ENCODE measurements at places on chromosomes 7 and 10.

- DNase-seq: no peak
Observed at GRCh38 chr7:78299088-78299487, 500.5 kb downstream of the PHTF2 start.

GRCh38 chr10:103828587-103829197, 26.7 kb downstream of the SH3PXD2A start:
- DNase-seq: no peak

DNA sequence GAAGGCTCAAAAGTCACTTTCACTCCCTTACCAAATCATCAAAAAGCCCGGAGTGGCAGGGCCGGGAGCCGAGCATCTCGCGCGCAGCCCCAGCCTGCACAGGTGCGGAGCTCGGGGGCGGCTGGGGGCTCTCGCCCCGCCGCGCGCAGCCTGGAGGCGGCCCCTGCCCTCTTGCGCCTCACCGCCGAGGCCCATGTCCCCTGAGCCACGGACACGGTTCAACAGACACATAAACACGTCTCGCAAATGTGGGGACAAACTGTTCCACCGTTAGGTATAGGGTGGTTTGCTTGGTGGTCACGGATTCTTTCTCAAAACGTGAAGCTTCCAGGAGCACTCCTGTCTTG, 700 bp downstream of the GSAP start:
- no peak for DNase-seq

DNA sequence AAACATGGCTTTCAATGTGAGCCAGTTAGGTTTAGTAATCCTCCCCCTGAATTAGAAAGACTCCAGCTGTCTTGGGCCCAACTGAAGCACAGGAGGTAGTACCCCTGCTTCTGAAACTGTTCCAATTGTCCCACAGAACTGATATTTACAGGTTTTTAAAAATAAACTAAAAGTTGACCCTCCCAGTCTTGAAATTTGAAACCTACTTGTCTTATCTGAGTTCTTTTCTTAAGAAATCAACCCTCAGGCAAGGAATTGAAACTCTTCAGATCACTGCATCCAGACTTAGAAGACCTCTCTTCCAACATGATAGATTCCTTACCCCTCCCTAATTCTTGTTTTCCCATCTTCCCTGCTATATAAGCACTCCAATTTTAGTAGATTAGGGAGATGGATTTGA, 13.3 kb upstream of the ARHGAP21 start:
- DNase-seq: no peak

DNA sequence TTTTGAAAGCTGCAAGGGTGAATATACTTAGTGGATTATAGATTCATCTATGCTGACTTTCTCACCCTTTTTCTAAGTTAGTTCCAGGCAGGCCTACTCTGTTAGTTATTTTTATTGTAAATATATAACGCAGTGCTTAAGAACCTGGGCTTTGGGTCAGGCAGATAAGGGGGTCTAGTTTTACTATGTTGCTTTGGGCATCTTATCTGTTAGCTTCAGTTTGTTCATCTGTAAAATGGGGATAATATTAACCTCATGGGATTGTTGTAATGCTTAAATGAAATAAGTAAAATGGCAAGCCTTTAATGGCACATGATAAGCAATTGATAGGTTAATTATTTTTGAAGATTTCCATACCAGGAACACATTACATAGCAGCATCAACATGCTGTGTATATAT, 79.5 kb downstream of the ST7 start:
- DNase-seq: no peak

GRCh38 chr7:138167222-138167621, 91.0 kb downstream of the AKR1D1 start:
- DNase-seq: no peak

- no peak for DNase-seq
Observed at GRCh38 chr7:39507866-39508551, 58.2 kb upstream of the YAE1 start.

DNA sequence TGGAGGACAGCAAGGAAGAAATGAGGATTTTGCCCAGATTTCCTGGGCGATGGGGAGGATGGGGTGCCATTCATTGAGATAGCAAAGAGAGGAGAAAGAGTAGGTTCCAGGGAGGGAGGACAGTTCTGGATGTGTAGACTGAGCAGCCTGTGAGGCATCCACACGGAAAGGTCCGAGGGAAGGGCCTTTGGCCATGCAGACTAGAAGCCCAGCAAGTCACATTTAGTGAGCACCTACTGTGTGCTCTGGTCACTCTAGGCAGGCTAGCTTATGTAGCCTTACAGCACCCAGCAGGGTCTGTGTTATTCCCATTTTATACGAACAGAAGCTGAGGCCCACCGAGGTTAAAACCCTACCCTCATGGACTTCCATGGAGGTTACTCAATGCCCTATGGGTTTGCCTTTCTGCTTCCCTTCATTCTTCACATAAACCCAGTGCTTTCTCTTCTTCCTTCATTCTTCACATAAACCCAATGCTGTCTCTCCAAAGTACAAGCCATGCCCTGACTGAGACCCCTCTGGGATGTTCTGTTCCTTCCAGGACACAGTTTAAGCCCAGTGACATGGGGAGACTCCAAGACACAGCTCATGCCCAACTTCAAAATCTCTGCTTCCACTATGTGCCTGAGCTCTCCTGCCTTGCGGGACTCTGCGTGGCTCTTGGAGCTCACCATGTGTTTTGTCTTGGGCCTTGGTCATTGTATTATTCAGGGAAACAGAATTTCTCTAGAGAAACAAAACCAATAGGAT, 13.7 kb downstream of the IL2RA start:
- no peak for DNase-seq

- DNase-seq: no peak
Observed at GRCh38 chr10:29317423-29318021, 28.7 kb downstream of the LYZL1 start.

DNA sequence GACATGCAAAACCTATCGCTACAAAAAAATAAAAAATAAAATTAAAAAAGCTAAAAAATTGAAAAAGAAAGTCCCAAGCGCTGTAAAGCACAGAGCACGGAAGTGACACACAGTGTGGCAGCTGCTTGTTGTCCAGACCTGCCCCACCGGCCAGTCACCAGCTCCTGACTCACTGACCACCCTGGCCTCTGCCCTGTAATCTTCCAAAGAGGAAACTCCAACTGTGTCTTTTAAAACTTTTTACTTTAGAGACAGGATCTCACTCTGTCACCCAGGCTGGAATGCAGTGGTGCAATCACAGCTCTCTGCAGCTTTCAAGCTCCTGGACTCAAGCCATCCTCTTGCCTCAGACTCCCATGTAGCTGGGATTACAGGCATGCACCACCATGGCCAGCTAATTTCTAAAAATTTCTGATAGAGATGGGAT, 23.6 kb downstream of the GNA12 start:
- DNase-seq: no peak

DNA sequence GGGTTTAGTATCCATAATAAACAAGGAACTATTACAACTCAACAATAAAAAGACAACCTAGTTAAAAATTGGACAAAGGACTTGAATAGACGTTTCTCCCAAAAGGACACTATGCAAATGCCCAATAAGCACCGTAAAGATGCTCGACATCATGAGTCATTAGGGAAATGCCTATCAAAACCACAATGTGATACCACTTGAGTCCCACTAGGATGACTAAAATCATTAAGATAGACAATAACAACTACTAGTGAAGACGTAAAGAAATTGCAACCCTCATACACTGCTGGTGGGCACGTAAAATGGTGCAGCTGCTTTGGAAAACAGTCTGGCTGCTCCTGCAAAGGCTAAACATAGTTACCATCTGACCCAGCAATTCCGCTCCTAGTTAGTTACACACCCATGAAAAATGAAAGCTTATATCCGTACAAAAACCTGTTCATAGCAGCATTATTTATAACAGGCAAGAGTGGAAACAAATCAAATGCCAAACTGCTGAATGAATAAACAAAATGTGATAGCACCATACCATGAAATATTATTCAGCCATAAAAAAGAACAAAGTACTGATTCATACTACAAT, 17.3 kb downstream of the CCDC3 start:
- no peak for DNase-seq

DNA sequence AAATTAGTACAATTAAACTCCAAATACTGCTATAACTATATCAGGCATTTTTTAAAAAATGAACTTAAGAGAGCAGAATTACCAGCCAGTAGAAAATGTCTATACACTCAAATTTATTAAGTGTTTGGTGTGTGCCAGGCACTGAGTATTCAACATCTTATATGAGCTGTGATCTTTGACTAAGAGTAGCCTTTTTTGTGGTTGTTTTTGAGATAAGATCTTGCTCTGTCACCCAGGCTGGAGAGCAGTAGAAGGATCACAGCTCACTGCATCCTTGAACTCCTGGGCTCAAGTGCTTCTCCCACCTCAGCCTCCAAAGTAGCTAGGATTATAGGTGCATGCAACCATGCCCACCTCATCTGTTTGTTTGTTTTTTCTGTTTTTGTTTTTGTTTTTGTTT, 102.5 kb upstream of the CELF2 start:
- no peak for DNase-seq

DNA sequence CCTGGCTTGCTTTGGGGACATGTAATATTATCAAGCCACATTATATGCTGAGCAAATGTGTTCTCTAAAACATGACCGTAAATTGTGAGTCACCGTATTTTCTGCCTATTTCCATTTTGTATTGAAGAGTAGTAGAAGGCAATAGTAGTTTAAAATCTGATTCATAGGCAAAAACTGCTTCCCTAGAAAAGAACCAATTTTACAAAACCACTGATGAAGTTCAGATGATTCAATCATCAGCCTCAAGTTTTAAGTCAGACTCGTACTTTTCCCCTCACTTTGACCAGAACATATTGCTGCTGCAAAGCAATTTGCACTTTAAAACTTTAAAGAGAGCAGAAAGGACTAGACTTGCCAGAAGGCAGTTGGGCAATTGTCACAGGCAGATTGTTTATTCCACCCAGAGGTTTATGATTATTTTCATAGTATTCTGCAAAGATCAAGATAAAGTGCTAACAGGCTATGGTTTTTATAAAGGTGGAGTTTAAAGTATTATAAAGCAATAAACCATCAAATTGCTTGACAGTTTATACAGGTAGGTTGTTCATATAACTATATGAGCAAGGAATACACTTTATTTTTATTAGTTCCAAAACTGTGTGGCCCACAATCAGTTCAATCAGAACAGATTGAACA, 168.2 kb downstream of the ETV1 start:
- no peak for DNase-seq

DNA sequence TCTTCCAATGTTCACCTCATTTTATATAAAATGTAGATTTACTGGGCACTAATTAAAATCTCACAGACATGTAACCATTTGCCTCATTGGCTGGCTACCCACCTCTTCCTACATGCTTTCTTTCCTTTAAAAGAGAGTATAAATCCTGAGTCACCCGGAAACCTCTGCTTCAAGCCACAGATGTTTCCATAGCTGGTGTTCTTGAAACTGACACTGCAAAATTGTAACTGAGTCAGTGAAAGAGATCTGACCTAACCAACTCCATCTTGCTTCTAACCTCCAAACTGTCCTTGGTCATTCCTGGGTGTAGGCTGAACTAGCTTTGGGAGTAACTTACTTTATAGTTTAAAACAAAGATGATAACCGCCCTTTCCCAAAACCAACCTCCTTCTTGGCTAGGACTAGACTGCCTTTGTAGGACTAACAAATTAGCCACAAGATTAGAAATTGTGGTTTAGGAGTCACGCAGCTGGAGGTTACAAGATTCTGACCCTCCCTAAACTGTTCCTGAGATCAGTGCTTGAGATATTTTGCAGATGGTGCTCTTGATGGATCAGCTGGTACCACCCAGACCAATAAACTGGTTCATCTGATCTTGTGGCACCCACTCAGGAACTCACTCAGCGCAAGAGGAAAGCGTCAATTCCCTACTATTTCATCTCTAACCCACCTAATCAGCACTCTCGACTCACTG, 33.5 kb downstream of the SVOPL start:
- no peak for DNase-seq

- DNase-seq: no peak
Observed at GRCh38 chr7:7098280-7098818, 84.0 kb upstream of the C1GALT1 start.

GRCh38 chr10:114937962-114938855, at the start of gene TRUB1:
Gene TRUB1, plus strand, starts transcription at chr10:114938195. Its CDS starts 59 bp downstream, at chr10:114938254.
- peak; percentile 82 for DNase-seq

GRCh38 chr10:49744924-49745605, 17.1 kb downstream of the OGDHL start:
- no peak for DNase-seq

DNA sequence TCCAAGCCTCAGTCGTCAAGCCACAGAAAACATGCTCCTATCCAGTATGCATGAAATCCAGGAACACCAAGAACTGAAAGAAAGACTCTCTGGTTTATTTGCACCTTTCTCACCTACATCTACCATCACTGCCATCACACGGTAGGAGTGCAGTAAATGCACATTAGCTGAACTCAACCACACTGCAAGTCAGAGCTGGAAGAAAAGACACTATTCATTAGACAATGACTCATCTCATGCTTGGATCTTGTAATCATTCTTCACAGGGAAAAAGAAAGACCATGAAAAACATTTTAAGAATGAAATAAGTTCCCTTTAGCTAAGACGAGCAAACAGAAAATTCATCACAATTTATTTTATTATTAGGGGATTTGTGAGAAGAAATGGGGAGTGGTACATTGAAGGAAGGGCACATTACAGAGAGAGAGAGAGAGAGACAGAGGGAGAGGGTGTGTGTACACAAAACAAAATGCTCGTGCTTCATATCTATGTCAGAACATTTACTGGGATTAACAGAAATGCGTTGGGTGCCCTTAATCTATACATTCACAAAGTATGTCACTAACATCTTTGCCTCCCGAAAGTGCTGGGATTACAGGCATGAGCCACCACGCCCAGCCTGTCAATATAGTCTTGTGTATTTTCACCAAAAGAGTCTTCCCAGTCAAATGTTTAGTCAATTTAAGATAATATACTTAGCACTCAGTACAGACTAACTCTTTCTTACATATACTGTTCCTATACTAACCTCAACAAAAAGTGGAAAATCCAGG, 324.9 kb downstream of the PARD3 start:
- DNase-seq: no peak

DNA sequence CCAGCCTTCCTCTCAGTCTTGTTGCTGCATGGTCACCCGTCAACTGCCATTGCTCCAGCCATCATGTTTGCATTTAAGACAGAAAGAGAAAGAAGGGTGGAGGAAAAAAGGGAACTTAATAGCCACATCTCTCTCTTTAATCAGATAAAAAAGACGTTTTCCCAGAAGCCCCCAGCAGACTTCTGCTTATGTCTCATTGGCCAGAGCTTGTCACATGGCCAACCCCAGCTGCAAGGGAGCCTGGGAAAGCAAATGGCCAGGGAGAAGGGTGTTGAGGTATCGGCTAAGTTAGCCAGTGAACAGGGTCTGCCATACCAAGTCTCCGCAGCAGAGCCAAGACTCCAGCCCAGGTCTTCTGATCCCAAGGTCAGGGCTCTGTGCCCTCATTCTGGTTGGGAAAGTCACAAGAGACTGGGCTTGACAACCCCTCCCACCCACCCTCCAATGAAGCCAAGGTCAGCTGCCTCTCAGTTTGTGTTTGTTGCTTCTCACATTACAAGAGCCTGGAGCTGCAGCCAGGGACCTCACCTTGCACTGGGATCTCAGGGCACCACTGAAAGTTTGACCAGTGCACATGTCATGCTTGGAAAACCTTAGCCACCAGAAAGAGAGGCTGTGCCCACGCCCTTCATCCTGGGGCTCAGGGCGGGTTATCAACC, 80.3 kb upstream of the LYZL2 start:
- DNase-seq: no peak
